ENCODE measurements at places on chromosomes 3 and 15.
A peak's percentile ranks its signal among the peaks of the same experiment; 100 is the strongest.

GRCh38 chr3:184982076-184982475 lies 170.1 kb downstream of the VPS8 start:
- no peak for DNase-seq

GRCh38 chr3:79490165-79491028 lies 277.4 kb downstream of the ROBO1 start:
- DNase-seq: peak; percentile 31

GRCh38 chr3:78801926-78802561 lies 965.8 kb downstream of the ROBO1 start:
- no peak for DNase-seq

GRCh38 chr3:12990306-12990705 lies 82.9 kb downstream of the IQSEC1 start:
- DNase-seq: no peak

GRCh38 chr15:100645671-100646070 lies 43.3 kb downstream of the ASB7 start:
- DNase-seq: no peak

- no peak for DNase-seq
Observed at GRCh38 chr3:159252274-159252673, 450.4 kb downstream of the MFSD1 start.

DNA sequence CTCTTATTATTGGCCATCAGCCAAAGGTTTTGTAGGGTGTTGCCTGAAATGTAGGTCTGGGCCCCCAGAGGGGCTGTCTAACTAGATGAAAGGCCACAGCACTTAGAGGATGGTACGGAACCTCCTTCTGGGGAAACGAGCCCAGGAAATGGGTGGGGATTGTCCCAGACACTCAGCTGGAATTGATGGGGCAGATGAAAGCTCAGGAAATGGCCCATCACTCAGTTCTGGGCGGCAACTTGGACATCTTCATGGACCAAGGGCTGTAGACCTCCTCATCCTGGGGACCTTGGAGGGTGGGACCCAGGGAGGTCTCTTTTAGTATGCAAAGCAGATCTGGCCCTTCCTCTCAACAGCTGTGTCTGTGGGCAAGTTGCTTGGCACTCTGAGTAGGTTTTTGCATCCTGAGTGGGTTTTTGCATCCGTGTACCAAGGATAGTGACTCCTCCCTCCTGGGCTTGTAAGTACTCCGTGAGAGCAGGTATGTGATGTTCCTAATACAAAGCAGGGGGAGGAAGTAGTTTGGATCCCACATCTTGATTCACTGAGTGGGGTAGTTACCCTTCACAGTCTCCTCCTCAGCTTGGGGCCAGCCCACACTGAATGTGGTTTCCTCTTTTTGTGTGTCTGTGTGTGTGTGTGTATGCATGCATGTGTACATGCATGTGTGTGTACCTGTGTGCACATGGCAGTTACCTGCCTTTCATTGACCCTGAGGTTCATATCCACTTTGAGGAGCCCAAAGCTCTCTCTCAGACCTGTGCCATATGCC lies 292.0 kb downstream of the RPLP1 start:
- DNase-seq: no peak

DNA sequence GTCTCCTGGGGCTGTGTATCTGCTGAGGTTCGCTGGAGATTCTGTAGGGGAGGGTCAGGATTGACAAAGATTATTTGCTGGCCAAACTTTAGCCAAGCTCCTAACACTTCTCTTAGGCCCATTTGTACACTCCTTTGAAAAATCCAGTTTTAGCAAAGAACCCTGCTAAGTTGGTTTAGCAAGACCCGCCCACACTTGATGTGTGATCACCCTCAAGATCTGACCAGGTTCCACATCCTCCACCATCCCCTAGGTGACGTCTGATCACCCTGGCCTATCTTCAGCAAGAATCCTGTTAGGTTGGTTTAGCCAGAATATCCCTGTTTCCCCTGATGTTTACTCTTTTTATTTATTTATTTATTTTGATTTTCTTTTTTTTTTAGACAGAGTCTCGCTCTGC lies 14.8 kb upstream of the SLC35G2 start:
- DNase-seq: no peak

GRCh38 chr3:99544786-99545281 lies 93.6 kb upstream of the COL8A1 start:
- no peak for DNase-seq

- DNase-seq: no peak
Observed at GRCh38 chr3:58260261-58260731, 22.7 kb downstream of the ABHD6 start.

DNA sequence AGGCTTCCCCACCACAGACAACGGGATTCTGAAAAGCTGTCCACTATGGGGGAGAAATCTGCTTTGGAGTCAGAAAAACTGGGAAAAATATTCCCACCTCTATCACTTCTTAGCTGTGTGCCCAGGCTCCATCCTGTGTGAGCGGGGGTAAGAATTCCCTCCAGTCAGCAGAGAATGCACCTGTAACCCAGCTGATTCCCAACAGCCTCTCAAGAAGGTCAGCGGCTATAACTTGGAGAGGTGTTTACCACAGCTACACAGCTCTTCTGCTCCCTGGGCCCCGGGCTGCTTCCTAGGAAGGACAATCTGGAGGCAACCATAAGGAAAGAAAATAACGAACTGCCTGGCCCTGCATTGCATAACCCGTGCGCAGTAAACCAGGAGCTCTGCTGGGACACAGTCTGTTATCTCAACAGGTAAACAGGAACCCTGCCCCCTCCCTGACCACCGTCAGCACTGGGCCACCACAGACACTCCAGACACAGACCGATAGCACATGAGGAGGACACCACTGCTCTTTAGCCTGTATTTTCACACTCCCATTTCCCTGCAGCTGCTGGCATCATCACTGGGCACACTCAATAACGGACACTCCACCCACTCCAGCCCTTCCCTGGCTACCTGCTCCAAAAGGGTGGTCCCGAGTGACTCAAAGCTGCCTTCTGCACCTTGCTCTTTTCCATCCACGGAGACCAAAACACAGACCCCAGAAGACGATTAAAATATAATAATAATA lies 2.1 kb downstream of the RAB43 start:
- DNase-seq: no peak

DNA sequence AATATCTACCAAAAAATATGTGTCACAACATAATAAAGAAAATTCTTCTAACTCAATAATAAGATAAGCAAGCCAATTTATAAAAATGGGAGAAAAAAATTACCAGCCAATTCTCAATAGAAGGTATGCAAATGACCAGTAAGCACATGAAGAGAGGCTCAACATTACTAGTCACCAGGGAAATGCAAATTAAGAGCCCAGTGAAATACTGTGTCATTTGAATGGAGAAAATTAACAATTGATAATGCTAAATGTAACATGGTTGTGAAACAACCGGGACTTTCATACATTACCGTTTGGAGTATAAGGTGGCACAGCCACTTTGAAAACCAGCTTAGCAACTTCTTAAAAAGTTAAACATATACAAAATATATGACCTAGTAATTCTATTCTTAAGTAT lies 460.7 kb downstream of the IGSF11 start:
- no peak for DNase-seq

- no peak for DNase-seq
Observed at GRCh38 chr3:42055291-42055690, 35.9 kb upstream of the TRAK1 start.

DNA sequence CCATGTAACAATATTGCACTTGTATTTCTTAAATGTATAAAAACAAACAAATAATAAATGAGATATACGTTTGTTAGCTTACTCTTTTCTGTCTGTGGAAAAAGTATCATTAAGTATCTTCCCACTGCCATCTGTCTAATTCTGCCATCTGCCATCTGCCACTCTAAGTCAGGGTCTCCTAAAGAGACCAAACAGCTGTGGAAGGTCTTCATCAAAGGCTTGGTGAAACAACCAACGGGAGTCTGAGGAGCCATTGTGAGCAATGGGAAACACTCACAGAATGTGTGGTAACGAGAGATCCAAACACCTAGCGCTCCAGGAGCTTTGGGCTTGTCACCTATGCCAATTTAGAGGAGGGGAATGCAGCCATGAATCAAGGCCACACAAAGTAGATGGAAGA lies 28.7 kb upstream of the PFN2 start:
- no peak for DNase-seq

Measured in T47D (cell line).